Right lobe of liver (tissue), 6 donors: ENCODE measurements at places on chromosomes 6 and 20. TPM values are rescaled to one million over a fixed set of nuclear protein-coding genes. Genes with fewer than 3 reads are reported as not detected.

ZC3H12D gene
- total RNA-seq: 0.62 TPM

LAMA4 gene
- total RNA-seq: 4.3 TPM

OR2H2 gene
- not detected for total RNA-seq

BMP7 gene
- total RNA-seq: not detected

RSPH9 gene
- total RNA-seq: not detected

CDC5L gene
- 11.1 TPM for total RNA-seq

CASS4 gene
- 0.89 TPM for total RNA-seq

MYBL2 gene
- total RNA-seq: 0.66 TPM

CD109 gene
- 8.4 TPM for total RNA-seq

BPIFA1 gene
- not detected for total RNA-seq

DHX16 gene
- 16.3 TPM for total RNA-seq

GPR6 gene
- not detected for total RNA-seq

MAFB gene
- 16.6 TPM for total RNA-seq

GRCh38 chr6:129641344-129641743 is 68.6 kb downstream of the ARHGAP18 start:
- no peak for DNase-seq
- no peak overlapping the region for H3K27ac ChIP-seq
- no peak overlapping the region for H3K4me3 ChIP-seq
- H3K27me3 ChIP-seq: no peaks in the 10 kb centered on the region
- no peaks in the 10 kb centered on the region for H3K4me1 ChIP-seq

DNA sequence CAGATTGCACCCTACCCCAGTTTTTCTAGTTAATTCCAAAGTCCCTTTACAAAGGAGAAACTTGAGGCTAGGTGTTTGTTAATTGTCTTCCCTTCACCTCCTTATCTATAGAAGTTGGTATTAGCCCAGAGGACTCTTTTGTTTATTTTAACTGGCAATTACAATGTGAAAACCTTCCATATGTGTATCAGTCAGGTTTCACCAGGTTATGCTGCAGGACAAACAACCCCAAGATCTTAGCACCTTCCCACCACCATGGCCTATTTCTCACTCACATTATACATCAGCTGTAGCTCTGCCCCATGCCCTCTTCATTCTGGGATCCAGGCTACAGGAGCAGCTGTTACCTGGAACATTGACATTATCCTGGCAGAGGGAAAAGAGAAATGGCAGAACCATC is 31.1 kb downstream of the SNHG17 start:
- no peak overlapping the region for H3K4me3 ChIP-seq
- DNase-seq: no peak
- no peaks in the 10 kb centered on the region for H3K36me3 ChIP-seq
- no peak overlapping the region for H3K27ac ChIP-seq
- no peaks in the 10 kb centered on the region for H3K4me1 ChIP-seq
- no peaks in the 10 kb centered on the region for H3K27me3 ChIP-seq

GRCh38 chr6:44064948-44065272 is 62.3 kb downstream of the MRPL14 start:
- no peak for DNase-seq
- no peaks in the 10 kb centered on the region for H3K36me3 ChIP-seq
- peaks cover 6% of the 10 kb centered on the region for H3K4me1 ChIP-seq

GRCh38 chr20:58670659-58671058 is 19.6 kb downstream of the STX16 start:
- no peaks in the 10 kb centered on the region for H3K27me3 ChIP-seq
- H3K27ac ChIP-seq: no peak overlapping the region
- no peak overlapping the region for H3K4me3 ChIP-seq
- H3K36me3 ChIP-seq: peaks cover 24% of the 10 kb centered on the region

GRCh38 chr6:92779746-92780145 is 639.6 kb downstream of the EPHA7 start:
- no peak overlapping the region for H3K27ac ChIP-seq
- DNase-seq: no peak
- H3K4me1 ChIP-seq: no peaks in the 10 kb centered on the region
- no peak overlapping the region for H3K4me3 ChIP-seq
- H3K27me3 ChIP-seq: no peaks in the 10 kb centered on the region

- H3K27ac ChIP-seq: no peak overlapping the region
- H3K4me1 ChIP-seq: no peaks in the 10 kb centered on the region
- DNase-seq: no peak
- no peaks in the 10 kb centered on the region for H3K27me3 ChIP-seq
- H3K36me3 ChIP-seq: no peaks in the 10 kb centered on the region
- H3K4me3 ChIP-seq: no peak overlapping the region
Measured at GRCh38 chr20:58150772-58151171, 77.7 kb downstream of the ANKRD60 start.

DNA sequence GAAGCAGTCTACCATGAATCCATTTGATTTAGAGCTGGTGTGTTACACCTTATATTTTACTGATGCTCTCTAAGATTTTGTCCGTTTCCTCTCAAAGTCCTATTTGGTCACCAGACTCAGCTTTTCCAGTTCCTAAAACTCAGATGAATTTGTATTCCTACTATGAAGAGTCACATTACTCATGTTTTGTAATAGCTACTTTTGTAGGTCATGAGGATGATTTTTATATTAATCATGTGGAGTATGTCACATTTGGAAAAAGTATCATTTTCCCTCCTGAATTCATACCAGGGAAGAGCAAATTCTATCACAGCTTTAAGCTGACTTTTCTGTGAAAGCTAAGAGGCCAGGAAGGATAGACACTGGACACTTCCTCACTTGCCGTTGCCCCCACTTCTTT is 140.6 kb upstream of the SCGN start:
- H3K27me3 ChIP-seq: no peaks in the 10 kb centered on the region
- H3K4me1 ChIP-seq: no peaks in the 10 kb centered on the region
- no peak for DNase-seq
- H3K27ac ChIP-seq: no peak overlapping the region
- no peaks in the 10 kb centered on the region for H3K36me3 ChIP-seq

- H3K4me1 ChIP-seq: no peaks in the 10 kb centered on the region
- no peaks in the 10 kb centered on the region for H3K36me3 ChIP-seq
- H3K4me3 ChIP-seq: no peak overlapping the region
- no peak for DNase-seq
Measured at GRCh38 chr6:132526461-132526860, 11.6 kb upstream of the TAAR9 start.

DNA sequence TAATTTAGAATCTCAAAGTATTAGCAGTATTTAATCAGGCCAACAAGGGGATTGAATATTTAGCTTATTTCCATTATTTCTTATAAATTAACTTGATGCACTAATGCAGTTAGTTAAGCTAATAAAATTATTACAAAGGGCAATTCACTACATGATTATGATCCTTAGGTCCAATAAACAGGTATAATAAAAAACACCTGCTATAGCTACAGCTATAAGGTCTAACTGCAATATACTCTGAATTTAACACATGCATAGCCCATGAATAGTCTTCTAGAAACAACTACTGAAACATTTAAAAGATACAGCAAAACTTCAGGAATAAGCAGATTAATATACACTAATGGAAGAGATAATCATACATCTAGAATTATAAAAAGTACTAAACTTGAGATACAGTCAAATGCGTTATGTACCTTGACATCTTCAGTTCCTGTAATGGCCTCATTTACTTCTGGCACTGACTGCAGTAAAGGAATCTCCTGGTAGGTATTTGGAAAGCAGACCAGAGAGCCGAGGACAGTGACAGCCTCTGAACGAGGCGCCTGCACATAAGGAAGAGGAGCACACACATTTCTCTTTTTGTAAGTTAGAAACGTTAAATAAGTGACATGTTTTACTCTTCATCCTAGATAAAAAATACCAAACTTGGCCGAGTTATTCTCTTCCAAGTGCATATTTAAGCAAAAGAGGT is 168.5 kb downstream of the INSM1 start:
- H3K27me3 ChIP-seq: no peaks in the 10 kb centered on the region
- no peaks in the 10 kb centered on the region for H3K4me1 ChIP-seq
- H3K4me3 ChIP-seq: no peak overlapping the region
- H3K36me3 ChIP-seq: peaks cover 20% of the 10 kb centered on the region
- DNase-seq: no peak

GRCh38 chr20:40727960-40728359 is 38.9 kb upstream of the MAFB start:
- no peak for DNase-seq
- H3K27me3 ChIP-seq: no peaks in the 10 kb centered on the region
- no peak overlapping the region for H3K4me3 ChIP-seq
- H3K27ac ChIP-seq: no peak overlapping the region

- H3K27ac ChIP-seq: no peak overlapping the region
- no peaks in the 10 kb centered on the region for H3K4me1 ChIP-seq
- no peaks in the 10 kb centered on the region for H3K36me3 ChIP-seq
- no peak for DNase-seq
Measured at GRCh38 chr20:24651171-24651975, 181.9 kb downstream of the SYNDIG1 start.

DNA sequence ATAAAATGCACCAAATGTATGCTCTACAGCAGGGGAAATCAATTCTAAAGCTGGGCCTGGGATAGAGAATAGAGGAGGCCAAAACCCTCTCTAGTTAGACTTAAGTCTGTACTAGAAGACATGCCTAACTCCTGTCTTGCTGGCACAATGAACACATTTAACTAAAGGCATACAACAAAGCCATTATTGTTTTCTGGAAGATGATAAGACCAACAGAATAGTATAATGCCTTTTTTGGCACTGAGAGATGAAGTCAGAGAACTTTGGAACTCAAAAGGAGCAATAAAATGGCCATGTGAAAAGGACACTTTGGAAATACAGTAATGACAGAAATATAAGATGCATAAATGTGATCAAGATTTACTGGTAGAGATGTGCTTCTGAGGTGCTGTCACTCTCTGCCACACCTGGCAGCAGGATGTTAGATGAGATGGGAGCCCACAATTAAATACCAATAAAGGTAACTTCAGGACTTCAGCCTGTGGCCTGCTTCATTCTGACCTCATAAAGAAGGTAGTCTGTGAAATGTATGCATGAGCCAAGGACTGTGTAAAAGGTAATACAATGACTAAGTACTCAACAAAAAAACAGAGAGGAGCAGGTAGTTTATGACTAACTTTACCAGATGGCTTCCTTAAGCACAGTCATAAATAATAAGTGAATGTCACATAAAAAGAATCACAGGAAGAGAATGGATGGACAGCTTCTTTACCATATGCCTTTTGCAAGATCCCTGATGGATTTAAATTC is 333.4 kb downstream of the BCKDHB start:
- H3K27ac ChIP-seq: no peak overlapping the region
- DNase-seq: no peak
- H3K4me3 ChIP-seq: no peak overlapping the region
- no peaks in the 10 kb centered on the region for H3K4me1 ChIP-seq
- no peaks in the 10 kb centered on the region for H3K36me3 ChIP-seq

DNA sequence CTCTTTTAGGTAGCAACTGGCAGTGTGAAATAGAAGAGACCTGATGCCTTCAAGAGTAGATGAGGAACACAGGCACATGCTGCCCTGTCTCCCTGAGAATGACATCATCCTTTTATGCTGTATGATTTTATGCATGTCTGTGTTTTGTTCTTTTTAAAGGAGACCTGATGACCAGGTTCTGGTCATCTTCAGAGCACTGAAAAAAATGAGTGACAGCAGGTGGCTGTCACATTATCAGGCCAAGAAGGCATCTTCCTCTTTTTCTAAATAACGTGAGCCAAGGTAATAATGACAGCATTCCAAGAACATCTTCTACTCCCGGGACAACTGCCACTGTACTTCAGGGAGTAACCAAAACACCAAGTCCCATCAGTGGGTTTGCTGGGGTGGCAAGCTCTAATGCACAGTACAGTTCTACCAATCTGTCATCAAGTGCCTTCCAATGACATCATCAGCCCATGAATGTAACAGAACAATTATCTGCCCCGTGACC is 28.9 kb downstream of the CNKSR3 start:
- no peaks in the 10 kb centered on the region for H3K36me3 ChIP-seq
- no peak overlapping the region for H3K27ac ChIP-seq
- H3K27me3 ChIP-seq: no peaks in the 10 kb centered on the region
- DNase-seq: no peak

DNA sequence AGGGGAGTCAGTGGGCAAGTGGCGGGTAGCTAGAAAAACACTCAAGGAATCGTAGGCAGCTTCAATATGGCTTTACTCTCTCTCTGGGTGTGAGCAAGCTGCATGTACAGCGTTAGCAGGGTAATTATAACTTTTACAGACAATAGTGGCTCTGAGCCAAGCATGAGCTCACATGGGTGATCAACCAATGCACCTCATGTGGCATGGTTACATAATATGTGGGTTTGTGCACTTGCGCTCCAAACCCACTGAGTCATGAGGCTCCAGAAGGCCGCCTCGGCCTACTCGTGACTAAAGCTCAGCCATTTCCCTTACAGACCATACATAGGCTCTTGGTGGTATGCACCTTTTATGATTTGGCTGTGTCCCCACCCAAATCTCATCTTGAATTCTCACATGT is 78.4 kb upstream of the FBXL4 start:
- no peak overlapping the region for H3K27ac ChIP-seq
- H3K27me3 ChIP-seq: no peaks in the 10 kb centered on the region
- no peak for DNase-seq
- no peaks in the 10 kb centered on the region for H3K4me1 ChIP-seq

- H3K27me3 ChIP-seq: no peaks in the 10 kb centered on the region
- H3K4me3 ChIP-seq: no peak overlapping the region
- no peaks in the 10 kb centered on the region for H3K4me1 ChIP-seq
- no peaks in the 10 kb centered on the region for H3K36me3 ChIP-seq
Measured at GRCh38 chr6:94636780-94637385, 940.5 kb upstream of the MANEA start.

DNA sequence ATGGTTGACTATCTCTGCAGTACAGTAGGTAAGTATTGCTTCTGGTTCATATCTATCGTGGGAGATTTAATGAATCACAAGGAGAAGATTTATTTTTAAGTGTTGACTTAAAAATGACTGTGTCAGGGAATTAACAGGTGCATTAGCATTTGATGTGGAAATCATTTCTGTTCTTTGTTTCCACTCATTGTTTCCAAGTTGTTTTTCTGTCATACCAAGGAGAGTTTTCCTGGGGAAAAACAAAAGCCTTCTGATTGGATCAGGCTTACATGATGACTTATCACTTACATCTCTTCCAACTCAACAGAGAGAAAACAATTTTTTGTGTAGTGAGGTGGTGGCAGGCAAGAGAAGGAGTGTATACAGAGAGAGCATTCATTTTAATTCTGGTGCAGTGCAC is 686.4 kb downstream of the HTR1B start:
- no peaks in the 10 kb centered on the region for H3K36me3 ChIP-seq
- no peak overlapping the region for H3K4me3 ChIP-seq
- H3K4me1 ChIP-seq: no peaks in the 10 kb centered on the region

- peak; percentile 8 for DNase-seq
- no peaks in the 10 kb centered on the region for H3K27me3 ChIP-seq
- H3K4me1 ChIP-seq: no peaks in the 10 kb centered on the region
- H3K27ac ChIP-seq: no peak overlapping the region
Measured at GRCh38 chr20:25271486-25272222, 23.8 kb downstream of the PYGB start.

DNA sequence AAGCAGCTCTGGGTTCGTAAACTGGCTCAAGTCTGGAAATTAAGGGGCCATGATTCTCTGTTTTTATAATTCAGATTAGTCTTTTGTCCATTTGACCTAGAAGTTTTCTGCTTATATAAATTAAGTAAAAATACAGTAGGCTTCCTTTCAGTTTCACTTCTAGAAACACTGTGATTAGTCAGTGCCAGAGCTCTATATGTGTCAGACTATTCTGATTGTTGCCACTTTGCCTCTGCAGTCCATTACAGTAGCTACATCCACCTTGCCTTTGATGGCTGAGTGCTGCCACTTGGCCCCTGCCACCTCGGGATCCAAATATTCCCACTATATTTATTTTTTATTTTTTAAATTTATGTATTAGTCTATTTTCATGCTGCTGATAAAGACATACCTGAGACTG is 7.9 kb downstream of the ZC2HC1B start:
- no peak overlapping the region for H3K4me3 ChIP-seq
- H3K27me3 ChIP-seq: no peaks in the 10 kb centered on the region
- no peaks in the 10 kb centered on the region for H3K36me3 ChIP-seq
- H3K27ac ChIP-seq: no peak overlapping the region
